ENCODE measurements at places on chromosomes 5 and 9.

GRCh38 chr5:137575847-137576246, 76.7 kb upstream of the SPOCK1 start:
- DNase-seq: no peak

GRCh38 chr9:131968632-131969031, 111.0 kb downstream of the MED27 start:
- no peak for DNase-seq

GRCh38 chr9:34289159-34289558, 39.9 kb downstream of the KIF24 start:
- DNase-seq: no peak

DNA sequence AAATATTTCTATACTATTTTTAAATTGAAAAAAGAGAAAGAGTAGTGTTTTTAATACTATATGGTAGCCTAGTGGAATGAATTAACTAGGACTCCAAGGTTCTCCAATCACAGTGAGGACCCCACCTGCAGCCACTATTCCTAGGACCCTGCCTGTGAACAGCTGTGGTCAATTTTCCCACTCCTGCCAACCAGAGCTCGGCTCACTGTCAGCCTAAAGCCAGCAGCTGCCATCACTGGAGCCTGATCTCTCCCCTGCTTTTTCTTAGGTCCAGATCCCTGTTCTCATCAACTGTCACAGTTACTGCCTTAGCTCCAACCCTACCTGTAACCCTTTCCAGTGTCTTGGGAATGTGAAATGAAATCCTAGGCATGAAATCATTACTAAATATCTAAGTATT, 25.3 kb downstream of the ARSB start:
- no peak for DNase-seq

GRCh38 chr9:128892221-128892921, 10.4 kb downstream of the LRRC8A start:
- no peak for DNase-seq

DNA sequence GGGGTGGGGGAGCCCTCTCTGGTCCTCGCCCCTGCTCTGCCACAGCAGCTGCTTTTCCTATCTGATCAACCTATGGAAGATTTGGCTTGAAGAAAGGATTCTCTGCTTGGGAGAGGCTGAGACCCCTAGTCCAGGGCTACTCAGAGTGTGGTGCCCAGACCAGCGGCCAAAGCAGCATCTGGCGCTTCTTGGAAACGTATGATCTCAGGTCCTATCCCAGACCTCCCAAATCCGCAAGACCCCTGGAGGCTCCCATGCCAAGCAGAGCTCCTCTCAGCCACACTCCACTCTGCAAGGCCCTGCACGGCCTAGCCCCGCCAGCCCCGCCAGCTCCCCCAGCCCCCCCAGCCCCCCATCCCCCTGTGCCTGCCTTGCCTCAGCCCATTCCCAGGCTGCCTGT, 181.7 kb downstream of the GAPVD1 start:
- no peak for DNase-seq

DNA sequence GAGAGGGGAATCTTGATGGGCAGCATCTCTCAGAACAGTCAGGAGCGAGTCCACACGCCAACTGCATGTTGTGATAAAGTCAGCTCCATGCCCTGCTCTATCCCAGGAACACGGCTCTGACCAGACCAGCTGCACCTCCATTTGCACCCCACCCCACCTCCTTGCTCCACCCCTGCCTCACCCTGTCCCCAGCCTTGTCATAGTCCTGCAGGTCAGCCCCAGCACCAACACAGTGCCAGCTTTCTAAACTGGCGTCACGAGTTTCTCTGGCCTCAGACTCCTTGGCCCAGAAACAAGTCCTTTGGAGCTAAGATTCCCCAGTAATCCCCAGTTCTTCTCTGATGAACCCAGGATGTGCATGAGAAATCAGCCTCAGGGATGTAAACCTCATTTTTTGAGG, 23.5 kb downstream of the GGTA1 start:
- DNase-seq: no peak

DNA sequence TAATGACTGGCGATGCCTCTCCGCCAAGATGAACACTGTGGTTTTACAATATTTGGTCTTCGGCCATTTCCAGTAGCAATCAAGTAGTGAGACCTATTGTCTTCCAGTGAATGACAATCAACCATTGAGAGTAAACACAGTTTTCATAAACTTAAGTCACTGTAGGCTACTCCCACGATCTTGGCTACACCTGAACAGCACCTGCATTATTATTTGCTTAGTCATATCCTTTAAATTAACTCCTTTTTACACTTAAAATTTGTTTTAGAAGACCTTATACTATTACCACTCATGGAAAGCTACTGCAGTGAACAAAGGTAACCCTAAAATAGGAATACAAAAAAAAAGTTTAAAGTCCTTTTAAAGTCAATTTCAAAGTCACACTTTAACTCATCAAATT, 58.2 kb downstream of the ZNF354C start:
- DNase-seq: no peak

- no peak for DNase-seq
Measured at GRCh38 chr9:104868687-104869404, 59.1 kb downstream of the ABCA1 start.

- DNase-seq: no peak
Measured at GRCh38 chr9:113625486-113625885, 162.0 kb downstream of the RGS3 start.

GRCh38 chr9:124768750-124769548, 2.2 kb downstream of the NR6A1 start:
- no peak for DNase-seq

- DNase-seq: no peak
Measured at GRCh38 chr5:98557916-98558315, 215.5 kb upstream of the RGMB start.

GRCh38 chr9:114900942-114901802, 29.2 kb downstream of the TNFSF8 start:
- DNase-seq: no peak

GRCh38 chr5:28574606-28575005, 1536.2 kb upstream of the CDH9 start:
- DNase-seq: no peak

DNA sequence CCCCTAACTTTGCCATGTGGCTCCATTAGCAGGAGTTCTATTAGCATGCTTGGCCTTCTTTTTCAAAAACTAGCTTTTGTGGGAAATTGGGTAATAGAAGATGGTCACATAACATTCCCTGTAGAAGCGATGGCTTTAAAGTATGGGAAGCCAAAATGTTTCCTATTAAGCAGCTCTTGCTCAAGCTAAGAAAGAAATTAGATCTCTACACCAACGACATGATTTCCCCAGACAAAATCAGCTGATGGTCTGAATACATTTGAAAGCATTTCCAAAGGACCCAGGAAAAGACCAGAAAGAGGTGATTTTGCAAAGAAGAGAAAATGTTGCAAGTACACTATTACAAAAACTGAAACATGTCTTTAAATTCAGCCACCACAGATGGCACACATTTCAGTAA, 4.8 kb upstream of the NFIL3 start:
- DNase-seq: no peak

DNA sequence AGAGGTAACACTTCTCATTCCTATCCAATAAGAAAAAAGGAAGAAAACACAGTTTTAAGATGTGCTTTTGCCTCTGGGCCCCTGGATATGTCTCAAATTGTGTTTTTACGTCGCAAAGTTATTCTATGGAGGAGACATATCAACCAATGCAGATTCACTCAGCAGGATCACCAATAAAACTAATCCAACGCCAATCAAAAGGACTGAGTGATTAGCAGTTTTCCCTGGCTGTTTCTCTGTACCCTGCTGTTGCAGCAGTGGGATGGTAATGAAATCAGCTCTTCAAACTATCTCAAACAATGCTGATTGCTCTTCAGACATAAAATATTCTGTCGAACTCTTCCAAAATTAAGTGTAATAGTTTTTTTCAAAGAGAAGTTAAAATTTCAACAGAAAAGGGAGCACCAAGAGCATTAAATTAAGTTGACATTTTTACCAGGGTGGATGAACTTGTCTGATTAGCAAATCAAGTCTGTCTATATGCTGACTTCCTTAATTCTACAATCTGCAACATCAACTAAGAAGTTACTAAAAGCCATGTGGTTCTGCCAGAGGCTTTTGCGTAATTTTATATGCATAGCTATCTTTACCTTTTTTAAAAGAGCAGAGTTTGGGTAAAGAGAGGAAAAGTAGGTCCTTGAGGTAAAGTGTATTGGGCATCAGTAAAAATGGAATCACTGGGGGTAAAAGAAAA, 9.7 kb upstream of the HK3 start:
- no peak for DNase-seq

DNA sequence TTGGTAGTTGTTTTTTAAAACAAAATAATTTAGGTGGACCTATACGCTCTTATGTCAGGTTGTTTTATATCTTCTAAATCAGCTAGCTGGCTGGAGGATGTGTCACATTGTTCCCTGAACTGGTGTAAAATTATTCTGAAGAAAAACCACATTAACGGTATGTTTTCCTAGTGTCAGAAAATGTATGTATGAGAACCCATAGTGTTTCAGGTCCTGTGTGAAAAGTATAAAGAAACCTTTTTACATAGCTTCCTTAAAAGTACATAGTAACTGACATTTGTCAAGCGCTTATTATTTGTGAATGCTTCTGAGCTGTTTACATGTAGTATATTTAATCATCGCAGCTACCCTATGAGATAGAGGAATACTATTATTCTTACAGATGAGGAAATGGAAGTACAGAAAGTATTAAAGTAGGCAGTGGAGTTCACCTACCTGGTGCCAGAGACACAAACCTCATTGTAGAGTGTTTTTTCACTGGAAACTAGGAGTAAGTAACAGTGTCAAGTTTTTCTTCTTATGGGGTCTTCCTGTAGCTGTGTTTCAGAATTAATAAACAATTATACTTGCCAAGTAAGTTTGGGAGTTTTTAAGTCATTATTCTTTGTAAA, 10.4 kb upstream of the FAM120AOS start:
- no peak for DNase-seq

DNA sequence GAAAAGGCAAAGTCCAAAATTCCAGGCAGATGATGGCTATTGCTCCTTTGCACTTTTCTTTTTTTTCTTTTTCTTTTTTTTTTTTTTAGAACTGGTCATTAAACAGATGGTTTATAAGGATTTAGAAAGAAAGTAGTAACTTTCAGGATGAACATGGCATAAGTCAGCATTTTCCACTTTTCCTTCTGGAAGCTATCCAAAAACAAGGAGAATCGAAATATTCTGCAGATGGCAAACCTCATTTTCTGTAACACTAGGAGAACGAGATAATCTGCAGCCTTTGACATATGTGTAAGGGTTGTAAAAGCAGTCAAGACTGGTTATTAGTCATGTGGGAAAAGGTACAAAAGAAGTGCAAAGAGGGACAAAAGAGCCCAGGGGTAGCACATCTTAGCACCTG, 69.1 kb upstream of the PUM3 start:
- no peak for DNase-seq

DNA sequence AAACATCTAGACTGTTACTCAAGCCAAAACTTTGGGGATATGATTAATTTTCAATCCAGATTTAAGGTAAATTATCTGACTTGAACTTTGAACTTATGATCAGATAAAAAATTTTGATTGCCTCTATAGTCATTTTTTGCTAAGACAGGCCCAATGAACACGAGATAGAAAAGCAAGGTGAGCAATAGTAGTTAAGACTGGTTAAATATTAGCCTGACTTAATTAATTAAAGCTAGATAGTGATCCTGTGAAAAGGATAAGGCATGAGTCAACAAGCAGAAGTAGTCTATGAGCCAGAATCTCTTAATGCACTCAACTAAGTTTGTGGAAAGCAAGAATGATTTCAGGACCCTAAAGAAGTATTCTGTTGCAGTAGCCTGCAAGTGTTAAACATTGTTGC, 66.5 kb downstream of the PDE4D start:
- DNase-seq: no peak

DNA sequence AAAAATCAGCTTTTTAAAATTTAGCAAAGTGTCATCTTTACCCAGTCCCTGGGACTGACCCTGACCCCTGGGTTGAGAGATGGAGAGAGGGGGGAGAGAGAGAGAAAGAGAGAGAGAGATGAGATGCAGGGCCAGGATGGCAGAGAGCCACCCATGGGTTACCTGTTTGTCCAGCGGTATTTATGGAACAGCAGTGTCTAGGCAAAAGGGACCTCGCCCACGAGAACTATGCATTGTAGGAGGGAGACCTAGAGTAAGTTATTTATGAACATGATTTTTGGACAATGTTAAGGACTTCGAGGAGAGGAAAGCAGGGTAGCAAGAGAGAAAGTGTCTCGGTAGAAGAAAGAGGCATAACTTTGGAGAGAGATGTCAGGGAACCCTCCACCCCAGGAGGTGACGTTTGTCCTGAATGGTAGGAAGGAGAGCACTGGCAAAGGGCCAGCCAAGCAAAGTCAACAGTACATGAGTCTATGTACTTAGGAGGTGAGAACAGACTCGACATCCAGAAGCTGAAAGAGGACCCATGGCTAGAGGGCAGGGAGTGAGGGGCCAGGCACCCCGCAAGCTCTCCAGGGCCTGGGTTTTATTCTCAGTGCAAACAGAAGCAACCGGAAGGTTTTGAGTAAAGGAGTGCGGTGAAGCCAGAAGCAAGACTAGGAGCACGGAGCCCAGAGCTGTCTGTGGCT, 30.5 kb upstream of the MSX2 start:
- DNase-seq: no peak

GRCh38 chr5:30103452-30104202, 1089.9 kb upstream of the CDH6 start:
- no peak for DNase-seq

- DNase-seq: no peak
Measured at GRCh38 chr9:137039611-137040366, 6.2 kb downstream of the NPDC1 start.

- DNase-seq: no peak
Measured at GRCh38 chr9:69020301-69021145, 6.6 kb upstream of the PRKACG start.

DNA sequence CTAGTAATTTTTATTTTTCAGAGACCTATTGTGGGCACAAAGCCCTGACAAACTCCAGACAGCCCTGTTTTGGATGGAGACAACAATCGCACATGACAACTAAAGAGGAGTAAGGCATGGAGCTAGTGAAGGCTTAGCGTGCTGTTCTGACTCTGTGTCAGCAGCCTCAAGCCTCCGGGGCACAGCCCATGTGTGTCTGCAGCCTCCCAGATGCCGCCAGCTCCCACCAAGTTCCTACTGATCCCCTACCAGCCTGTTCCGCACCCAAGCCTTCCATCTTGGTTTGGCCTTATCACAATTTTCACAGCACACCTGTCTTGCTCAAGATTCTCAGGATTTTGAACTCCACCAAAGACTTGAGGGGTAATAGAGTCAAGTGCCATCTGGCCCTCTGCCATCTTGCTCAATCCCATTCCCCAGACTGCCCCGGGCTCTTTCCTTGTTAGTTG, 70.3 kb upstream of the SH3PXD2B start:
- DNase-seq: no peak

GRCh38 chr5:68110264-68110663, 105.3 kb upstream of the PIK3R1 start:
- DNase-seq: no peak

DNA sequence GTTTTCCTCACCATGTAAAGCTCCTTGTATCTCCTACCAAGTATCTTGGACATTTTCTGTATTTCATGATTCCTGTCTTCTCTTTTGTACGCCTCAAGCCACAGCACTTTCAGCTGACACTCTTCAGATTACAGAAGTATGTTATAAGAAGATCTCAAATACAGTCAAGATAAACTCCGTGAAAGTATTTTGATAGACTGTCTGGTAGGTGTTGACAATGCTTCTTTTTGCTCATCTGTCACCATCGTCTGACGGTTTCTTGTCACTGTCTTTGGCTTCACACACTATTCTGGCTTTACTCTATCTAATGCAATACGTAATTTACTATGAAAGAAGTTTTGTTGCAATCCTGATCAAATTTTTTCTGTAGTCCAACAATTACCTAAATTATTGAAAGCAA, 294.5 kb upstream of the CDH12 start:
- DNase-seq: no peak

Measured in T-helper 17 cell (primary cell).